Skeletal muscle cell (primary cell): ENCODE measurements at places on chromosomes 5 and 9.

- no peak for DNase-seq
Observed at GRCh38 chr9:105296445-105296844, 52.0 kb downstream of the SLC44A1 start.

GRCh38 chr5:177301503-177302165 is 1.9 kb downstream of the RAB24 start:
- DNase-seq: no peak

DNA sequence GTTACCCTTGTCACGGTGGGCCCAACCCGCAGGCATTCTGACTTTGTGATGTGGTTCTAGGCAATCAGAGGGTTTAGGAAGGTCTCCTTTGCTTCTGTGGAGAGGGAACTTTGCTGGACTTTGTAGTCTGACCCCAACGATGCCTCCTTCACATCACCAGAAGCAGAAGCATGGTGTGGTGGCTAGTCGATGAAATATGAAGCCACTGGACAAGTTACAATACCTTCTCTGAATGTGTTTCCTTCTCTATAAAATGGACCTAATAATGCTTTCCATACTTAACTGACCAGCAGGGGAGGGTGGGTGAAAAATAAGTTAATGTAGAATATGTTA is 607 bp downstream of the SPEF2 start:
- no peak for DNase-seq

- DNase-seq: no peak
Observed at GRCh38 chr5:158910782-158911692, 188.7 kb downstream of the EBF1 start.

DNA sequence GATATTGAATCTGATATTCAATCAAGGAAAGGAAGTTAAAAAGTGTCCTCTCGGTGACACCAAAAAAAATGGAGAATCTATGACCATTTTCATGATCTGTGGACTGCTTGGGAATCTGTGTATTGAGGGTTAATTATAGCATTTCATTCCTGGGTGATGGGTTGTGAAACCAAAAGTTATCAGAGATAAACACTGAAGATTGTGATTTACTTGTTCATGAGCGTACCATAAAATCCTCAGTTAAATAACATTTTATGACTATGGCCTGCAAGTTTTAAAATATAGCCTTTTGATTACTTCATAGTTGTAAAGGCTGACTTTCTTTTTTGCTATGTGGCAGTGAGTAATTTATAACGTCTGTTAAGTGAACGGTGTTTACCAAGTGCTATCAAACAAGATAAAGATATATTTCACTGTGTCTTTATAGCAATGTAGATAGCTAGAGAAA is 267.9 kb upstream of the SEMA6A start:
- DNase-seq: no peak

DNA sequence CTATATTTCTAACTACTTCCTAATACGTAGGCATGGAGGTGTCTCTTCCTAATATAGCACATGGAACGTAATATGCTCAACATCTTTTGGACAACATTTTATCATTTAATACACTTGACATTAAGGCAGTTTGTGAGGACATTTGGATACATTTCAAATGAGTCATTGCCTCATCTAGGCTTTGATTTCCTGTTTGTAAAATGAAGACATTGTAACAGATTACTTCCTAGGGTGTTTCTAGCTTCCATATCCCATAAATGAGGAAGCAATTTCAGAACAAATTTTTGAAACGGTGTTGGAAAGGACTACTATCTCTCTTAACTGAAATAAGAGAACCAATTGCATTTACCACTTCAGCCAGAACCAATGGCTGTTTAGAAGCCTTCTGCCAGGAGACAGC is 38.7 kb downstream of the SLC28A3 start:
- peak; percentile 26 for DNase-seq

- no peak for DNase-seq
Observed at GRCh38 chr9:134046894-134047681, 20.7 kb downstream of the BRD3 start.

GRCh38 chr9:110316261-110317075 is 21.2 kb downstream of the TXNDC8 start:
- no peak for DNase-seq

- DNase-seq: no peak
Observed at GRCh38 chr9:94991961-94992907, 265.7 kb downstream of the AOPEP start.

DNA sequence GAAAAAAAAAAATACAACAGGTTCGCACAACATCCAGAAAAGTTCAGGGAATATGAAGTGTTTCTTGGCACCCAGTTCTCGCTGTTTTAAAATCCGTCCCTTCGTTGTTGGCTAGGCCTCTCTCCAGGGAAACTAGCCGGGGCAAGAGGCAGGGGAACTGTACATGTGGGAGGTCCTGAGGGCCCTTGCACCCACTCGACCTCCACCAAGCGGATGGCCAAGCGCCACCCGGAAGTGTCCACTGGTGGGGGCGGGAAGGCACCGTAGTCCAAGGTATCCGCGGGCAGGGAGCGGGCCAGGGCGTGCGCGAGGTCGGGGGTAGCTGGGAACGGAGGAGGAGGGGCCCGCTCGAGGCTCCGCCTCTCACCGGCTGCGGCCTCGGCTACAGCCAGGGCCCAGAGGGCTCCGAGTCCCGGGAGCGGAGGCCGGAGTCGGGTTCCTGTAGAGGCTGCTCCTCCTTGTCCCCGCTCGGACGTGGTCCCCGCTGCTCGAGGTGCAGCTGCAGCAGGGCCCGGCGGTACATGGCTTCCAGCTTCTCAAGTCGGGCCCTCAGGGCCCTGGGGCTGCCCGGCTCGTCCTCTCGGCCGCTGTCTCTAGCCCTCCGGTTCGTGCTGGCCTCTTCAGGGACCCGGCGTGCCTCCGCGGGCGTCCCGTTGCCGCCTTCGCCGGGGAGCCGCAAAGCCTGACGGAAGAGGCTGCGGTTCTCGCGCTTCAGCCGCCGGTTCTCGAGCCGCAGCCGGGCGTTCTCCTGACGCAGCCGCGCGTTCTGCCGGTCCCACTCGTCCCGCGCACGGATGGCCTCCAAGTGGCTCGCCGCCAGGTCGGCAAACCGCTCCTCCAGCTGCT is 720 bp downstream of the TUSC1 start:
- peak; percentile 29 for DNase-seq

DNA sequence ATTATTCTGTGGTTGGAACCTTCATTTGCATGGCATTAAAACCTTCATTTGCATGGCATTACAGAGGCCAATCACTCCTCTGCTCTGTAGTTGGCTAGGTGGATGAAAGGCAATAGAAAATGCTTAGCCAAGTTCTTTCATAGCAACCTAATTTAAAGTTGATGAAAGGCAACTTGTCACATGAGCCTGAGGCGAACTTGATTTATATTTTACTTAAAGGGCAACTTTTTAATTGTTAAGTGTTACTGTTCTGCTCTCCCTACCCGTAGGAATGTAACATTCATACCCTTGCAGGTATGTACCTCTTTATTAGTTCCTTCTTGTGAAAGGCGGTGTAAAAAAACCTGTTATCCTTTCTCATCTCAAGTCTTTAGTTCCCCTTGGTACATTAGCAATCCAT is 7.9 kb upstream of the ERMP1 start:
- no peak for DNase-seq

DNA sequence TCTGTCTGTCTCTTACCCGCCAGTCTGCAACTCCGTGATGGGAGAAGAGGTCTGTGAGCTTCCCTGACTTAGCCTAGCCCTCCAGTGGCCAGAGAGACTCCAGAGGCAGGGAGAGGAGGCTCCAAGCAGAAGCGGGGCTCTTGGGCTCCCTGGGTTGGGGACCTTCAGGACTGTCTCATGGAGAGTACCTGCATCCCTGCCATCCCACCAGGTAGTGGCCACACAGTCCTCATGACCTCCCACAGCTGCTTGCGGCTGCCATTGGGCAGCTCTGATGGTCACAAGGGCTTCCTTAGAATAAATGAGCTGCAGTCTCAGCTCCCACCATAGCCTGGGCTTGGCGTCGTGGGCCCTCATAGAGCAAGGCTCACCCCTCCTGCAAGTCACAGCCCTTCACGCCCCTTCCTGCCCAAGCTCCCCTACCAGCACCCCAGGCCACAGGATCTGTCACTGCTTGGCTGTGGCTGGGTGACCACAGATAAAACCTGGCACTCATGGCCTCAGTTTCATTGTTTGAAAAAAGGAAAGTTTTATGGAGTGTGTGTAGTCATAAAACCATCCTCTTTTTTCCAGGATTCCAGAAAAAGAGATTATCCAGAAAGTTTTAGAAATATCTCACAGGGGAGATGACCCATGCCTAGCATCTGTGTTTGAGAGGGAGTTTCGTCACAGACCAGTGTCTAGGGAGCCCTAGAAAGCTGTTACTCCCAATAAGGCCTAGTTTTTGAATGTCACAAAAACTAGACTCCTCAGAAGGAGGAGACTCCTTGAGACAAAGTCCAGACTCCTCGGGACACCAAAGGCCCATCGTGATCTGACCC is 48.4 kb downstream of the PPARGC1B start:
- DNase-seq: no peak

- DNase-seq: no peak
Observed at GRCh38 chr5:137191179-137191578, 307.9 kb downstream of the SPOCK1 start.

DNA sequence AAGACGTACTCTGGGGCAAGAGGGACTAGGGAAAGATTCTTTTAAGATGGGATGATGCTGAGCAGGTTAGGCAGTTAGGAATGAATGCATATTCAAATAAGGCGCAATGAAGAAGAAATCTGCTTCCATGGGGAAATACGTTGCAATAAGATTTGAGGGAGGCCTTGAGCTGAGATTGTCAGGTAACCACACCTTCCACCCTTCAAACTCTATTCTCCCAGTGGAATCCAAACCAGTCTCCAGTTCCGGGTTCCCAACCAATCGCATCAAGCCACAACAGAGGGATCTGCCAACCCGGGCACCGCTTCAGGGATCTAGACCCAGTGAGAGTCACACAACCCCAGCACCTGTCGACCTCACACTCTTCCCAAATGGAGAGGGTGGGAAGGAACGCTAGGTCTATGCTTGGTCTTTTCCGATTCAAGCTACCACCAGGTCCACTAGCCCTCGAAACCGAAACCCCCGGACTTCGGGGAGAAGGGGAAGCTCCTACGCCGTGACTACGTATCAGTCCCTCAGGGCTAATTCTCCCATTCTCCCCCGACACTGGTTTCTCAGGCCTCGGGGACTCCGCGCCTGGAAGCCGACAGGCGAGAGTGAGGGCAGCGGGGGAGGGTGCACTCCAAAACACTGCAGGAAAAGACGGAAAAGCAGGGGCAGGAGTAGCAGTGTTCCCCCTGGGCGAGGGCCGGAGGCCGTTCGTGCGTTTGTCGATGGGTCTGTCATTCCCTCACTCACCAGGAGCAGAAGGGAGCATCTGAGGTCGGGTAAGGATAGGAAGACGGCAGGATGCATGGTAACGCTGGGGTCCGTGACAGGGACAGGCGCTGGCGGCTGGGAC is 534 bp downstream of the ERP44 start:
- no peak for DNase-seq

- DNase-seq: peak; percentile 52
Observed at GRCh38 chr5:108386345-108387061, 4.6 kb upstream of the FBXL17 start.

DNA sequence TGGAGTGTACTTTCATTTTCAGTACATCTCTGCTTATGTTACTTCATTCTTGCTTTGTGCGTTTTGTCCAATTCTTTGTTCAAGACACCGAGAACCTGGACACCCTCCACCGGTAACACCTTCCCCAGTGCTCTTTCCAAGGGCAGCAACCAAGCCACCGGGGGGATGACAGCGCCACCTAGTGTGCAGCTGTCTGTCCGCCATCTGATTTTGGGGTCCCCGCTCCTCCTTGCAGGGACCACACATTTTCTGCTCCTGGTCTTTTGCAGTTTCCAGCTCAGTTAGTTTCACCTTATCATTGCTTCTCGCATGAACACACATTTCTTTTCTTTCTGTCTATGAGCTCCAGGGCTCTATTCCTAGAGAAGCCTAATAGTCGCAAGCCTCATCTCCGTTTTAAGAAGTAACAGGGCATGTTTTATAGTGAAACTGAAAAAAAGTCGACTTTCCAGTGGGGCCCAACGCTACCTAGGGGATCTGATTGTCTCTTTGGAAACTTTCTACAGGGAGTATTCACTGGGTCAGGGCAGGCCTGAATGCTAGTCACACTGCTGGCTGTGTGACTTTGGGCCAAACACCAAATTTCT is 152.1 kb downstream of the FSTL4 start:
- no peak for DNase-seq

GRCh38 chr5:103126557-103126956 is 6.5 kb downstream of the PPIP5K2 start:
- DNase-seq: no peak

DNA sequence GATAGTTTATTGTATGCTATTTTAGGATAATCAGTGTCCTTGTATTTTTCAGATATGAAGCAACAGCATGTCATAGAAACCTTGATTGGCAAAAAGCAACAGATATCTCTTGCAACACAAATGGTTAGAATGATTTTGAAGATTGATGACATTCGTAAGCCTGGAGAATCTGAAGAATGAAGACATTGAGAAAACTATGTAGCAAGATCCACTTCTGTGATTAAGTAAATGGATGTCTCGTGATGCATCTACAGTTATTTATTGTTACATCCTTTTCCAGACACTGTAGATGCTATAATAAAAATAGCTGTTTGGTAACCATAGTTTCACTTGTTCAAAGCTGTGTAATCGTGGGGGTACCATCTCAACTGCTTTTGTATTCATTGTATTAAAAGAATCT is 14.5 kb downstream of the CCT5 start:
- DNase-seq: no peak

DNA sequence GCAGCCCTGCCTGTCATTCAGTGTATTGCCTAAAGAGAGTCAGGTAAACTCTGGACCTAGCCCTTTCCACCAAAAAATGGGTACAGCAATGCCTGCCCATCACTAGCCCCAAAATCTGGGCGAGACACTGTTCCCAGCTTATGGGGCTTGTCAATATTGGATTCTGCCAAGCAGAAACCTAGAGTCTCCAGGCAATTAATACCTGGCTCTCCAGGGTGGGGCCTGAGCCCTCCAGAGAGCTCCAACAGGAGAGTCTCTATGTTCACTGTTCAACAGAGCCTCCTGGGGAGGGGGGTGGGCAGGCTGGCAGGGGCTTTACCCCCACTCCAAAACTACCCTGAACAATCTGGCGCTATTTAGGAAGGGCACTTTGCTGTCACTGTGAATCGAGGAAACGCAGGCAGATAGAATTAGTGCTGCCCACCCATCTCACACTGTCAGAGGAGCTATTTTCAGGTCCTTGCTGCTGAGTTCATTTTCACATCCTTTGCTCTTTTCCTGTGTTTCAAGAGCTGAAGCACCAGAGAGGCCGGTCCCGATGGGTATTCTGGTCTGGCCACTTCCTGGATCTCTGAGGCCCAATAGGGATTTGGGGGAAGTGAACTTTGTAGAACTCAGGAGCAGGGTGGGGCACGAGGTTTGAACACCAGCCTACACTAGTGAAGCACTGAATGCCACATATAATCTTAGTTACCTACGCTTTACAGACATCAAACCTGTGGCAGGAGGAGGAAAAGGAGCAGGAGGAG is 121.8 kb downstream of the C5orf15 start:
- DNase-seq: no peak

DNA sequence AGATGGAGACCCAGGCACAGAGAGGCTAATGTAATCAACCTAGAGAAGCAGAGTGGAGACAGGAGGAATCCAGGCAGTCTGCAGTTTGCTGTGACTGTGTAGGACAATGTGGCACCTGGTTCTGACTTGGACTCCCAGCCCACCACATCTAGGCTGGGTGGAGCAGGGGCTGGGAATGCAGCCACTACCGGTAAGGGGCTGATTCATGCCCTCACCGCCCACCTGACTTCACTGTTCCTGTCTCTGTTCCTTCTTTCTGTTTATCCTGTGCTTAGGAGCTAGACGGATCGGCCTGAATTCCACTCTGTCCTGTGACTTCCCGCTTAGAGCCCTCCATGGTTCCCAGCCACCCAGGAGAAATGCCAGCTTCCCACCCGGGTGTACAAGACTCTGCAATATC is 2.6 kb downstream of the PDLIM4 start:
- DNase-seq: no peak
